ENCODE measurements at places on chromosomes 3 and 15.

- DNase-seq: no peak
These were observed 210.4 kb upstream of the NDN start for GRCh38 chr15:23897531-23897930.

DNA sequence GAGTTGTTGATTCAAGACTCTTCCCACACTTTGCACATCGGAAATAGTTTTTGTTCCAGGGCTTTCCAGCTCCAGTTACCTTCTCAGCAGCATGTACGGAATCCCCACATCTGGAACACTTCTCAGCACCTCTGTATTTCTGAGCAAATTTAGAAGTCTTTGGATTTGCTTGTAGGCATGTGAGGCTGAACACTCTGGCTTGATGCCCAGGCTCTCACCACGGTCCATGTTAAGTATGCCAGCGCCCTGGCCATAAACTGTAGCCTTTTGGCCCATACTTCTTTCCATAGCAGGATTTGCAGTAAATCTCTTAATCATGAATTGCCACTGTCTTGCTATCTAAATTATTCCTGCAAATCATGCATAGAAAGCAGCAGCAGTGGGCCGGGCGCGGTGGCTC is 24.4 kb downstream of the ATP2C1 start:
- DNase-seq: no peak

DNA sequence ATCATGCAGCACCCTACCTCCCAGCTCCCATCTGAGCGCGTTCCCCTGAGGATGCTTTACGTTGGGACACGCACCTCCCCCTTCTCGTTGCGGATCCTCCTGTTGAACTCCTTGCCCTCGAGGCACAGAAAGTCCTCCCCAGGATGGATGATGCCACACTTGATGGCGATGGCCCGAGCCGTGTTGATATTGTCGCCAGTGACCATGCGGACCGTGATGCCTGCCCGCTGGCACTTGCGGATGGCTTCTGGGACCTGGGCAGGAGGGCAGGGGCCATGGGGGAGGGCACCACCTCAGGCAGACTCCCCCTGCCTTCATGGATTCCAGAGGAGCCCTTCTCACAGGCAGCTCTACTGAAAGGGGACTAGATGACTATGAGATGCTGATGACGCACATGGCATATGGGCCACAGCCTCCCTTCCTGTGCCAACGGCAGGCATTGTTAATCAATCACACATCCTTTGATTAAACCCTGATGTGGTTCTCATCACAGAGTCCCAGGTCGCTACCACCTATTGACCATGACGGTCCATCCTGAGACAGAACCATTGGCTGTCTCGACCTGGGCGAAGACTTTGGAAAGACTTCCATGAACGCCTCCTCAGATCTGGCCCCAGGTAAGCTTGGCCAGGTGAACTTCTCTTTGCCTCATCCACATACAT is 29.5 kb upstream of the SEC13 start:
- no peak for DNase-seq

DNA sequence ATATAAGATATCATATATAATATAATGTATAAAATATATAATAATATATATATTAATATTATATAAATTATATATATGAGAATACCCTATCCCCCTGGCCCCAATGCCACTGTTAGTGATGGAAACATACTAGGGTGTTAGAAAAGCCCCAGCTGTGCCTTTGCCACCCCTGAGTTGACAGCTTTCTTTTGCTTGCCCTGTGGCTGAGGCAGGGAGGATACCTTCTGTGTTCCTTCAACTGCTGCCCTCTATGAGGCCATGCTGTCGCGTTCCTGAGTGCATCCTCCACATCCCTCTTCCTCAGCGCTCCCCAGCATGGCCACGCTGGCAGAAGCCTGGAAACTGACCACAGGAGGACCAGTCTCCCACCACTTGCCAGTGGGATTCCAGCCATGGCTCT is 26.3 kb downstream of the FAN1 start:
- DNase-seq: no peak

DNA sequence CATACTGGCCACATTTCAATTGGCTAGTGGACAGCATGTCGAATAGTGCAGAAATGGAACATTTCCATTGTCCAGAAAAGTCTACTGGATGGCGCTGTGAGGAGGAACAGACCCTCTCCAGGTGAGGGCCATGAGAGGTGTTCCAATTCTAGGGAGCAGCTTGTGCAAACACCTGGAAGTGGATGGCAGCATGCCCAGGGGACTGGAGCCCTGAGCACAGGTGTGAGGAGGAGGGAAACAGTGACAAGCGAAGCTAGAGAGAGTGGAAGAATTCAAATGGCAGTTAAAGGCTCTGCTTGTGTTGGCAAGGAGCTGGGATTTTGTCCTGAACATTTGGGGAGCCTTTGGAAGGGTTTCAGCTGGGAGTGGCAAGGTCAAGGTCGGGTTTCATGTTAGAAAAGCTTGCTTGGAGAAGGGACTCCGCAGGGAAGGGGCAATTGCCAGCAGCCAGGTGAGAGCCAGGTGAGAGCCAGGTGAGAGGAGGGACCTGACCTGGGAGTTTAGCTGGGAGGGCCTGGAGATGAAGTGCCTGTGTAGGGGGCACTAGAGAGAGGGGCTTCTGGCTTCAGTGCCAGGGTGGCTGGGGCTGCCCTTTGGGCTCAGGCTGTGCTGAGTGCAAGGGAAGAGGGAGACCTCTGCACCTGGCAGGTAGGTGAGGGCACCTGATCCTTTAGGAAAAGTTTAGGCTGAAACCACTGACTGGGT is 93.8 kb downstream of the LINGO1 start:
- DNase-seq: no peak

DNA sequence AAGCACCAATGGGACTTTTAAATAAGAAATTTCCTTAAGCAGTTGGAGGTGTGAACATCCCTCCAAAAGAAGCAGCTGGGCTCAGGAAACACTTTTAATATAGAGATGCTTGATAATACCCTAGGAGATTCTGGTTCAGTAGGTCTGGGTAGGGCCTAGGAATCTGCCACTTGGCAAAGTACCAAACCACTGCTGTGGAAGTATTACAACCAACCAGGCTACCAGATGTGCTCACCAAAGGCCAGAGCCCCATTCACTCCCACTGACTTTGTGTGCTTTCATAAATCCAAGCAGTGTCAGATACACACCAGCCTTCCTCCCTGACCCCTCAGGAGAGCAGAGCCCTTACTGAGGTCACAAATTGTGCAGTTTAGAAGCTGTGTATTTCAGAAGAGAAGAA is 162.6 kb downstream of the CCNL1 start:
- DNase-seq: no peak

GRCh38 chr3:95468331-95468730 is 1346.1 kb upstream of the EPHA6 start:
- DNase-seq: no peak

- no peak for DNase-seq
These were observed 33.3 kb upstream of the SPESP1 start for GRCh38 chr15:68897016-68897415.

GRCh38 chr3:160403028-160403545 is 3.6 kb downstream of the SMC4 start:
- DNase-seq: no peak

DNA sequence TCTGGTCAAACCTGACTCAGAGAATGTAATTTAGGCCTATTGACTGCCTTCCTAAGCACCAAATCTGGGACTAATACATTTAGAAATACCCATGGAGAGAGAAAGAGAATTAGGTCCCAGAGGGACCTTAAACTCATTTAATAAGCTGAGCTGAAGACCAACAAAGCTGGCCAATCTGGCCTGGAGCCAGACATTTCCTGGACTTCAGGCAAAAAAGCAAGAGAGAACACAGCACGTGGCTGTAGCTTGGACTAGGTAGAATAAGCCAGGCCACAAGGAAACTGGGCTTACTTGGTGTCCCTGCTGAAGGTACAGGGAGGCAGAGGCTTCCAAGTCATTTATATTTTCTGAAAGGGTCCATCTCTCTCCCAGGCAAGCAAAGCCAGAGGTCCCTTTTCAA is 88.1 kb downstream of the RTP4 start:
- no peak for DNase-seq

- DNase-seq: no peak
These were observed 228.0 kb downstream of the XXYLT1 start for GRCh38 chr3:195042743-195043606.

GRCh38 chr15:82803793-82804574 is 1.9 kb downstream of the FSD2 start:
- no peak for DNase-seq

DNA sequence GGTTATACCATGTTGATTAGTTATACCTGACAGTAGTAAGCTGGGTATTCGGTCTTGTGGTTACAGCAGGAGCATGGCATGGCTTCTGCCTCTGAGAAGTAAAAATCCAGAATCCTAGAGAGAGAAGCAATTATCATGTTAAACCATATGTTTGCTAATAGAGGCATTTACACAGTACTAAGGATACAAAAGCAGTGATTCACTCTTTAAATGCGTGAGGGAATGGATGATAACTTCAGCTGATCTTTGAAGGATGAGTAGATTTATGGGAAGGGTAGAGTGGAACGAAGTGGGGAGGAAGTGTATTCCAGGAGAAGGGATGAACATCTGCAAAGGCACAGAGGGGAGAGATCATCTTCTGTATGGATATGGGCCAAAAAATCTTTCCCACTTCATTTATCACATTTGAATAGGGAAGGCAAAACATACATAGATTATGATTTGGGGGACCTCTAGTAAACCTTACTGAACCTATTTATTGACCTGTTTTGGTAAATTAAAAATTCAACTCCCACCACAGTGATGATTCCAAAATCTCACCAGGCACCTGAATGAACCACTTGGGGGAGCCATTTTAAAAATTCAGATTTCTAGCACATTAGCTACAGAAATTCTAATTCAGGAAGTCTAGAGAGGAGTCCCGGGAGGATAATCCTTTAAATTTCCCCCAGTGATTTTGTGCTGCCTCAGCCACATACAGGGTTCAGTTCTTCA is 35.1 kb downstream of the IGSF10 start:
- peak; percentile 10 for DNase-seq

DNA sequence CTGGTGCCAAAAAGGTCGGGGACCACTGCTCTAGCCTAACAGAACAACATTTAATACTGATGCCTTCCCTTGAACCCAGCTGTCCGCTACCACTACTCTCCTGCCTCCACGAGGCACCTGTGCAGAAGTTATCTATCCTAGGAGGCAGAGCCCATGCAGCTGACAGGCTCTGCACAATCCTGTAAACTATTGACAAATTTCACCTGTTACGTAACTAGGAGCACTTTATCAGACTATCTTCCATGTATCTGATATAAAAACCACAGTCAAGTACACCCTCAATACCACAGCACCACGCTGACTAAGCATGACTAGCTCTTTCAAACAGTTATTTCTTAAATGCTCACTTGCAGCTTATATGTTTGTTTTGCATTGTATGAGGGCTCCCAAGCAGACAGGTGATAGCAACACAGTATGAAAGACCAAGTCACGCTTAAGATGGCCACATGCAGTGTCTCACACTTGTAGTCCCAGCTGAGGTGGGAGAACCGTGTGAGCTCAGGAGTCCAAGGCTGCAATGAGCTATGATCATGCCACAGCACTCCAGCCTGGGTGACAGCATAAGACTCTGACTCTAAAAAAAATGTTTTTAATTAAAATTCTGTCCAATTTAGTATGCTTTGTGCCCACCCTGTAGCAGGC is 4.5 kb upstream of the IL17RC start:
- DNase-seq: peak; percentile 84

DNA sequence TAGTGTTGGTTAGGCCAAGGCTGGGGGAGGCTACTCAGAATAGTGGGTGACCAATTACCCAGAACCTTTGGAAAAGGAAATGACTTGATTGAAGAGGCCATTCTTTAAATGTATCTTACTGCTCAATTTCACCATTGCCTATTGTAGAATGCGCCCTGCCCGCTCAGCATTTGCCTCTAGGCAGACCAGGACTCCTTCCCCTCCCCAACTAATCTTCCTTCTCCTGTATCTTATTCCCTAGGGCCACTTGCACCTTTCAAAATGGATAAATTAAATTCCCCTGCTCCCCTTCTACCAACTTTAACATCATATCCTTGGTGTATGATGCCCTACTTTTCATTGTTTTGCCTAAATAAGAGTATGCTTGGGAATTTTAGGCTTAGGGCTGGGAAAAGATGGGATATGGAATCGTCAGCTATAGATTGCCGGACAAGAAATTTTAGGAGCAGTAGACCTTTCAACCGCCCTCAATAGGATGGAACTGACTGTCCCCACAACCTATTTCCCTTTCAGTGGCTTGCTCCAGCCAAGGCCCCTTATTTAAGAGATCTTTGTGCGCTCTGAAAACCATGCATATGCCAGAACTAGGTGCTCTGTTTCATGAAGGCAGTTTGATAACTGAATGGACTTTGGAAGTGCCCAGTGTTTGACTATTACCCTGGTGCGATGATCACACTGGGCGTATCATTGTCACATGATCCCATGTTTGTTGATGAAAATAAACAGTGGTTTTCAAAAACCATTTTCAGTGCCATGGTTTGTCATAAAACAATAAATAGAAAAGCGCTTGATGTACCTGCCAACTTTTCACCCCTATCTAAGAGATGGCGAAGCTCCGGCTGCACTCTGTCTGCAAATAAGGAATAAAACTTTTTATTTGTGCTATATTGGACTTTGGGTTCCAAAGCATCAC is 74.3 kb upstream of the TSEN2 start:
- no peak for DNase-seq

- peak; percentile 81 for DNase-seq
These were observed 89.7 kb downstream of the AQP9 start for GRCh38 chr15:58227706-58228543.

- no peak for DNase-seq
These were observed 10.9 kb downstream of the CCDC13 start for GRCh38 chr3:42762046-42762724.

- DNase-seq: no peak
These were observed 21.7 kb downstream of the TMEM43 start for GRCh38 chr3:14146381-14147065.

DNA sequence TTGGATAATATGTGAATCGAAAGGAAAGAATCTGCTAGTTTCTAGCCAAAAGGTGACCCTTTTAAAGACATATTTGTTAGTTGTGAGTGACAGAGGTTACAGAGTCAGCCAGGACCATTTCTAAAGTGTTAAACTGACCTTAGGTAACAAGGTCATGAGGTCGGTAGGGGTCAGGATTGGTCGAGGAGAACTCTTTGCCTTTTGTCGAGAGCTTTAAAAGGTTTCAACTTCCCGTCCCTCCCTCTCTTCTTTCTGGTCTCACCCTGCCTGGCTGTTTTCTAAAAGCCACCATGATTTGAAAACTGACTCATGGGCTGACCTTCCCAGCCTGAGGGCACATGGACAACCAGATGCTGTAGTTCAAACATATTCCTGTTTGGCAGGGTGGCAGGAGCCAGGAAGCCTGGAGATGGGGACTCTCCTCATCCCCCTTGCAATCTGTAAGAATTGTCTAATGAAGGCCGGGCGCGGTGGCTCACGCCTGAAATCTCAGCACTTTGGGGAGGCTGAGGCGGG is 25.8 kb upstream of the PRTG start:
- no peak for DNase-seq

DNA sequence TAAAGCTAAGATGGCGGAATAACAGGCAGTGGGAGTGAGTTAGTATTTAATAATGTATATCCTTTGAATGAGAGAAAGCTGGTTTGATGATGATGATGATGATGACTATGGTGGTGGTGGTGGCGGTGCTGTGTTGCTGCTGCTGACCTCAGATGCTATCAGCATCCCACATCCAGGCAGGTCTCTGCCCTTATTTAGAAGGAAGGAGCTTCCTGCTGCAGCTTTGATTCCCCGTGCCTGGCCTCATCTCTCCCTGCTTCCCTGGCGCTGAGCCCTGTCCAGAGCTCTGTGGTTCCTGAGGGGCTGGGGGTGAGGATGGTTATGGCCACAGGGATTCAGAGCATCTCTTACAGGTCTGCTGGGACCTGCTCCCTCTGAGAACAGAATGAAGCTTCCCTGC is 73.1 kb downstream of the RAB11A start:
- no peak for DNase-seq
